Activated T-helper 17 cell treated with anti-CD3 and anti-CD28 coated beads, Interleukin-2, amount 50 U/mL, for 72 hours (primary cell): ENCODE measurements at places on chromosomes 7 and 10.
A peak's percentile ranks its signal among the peaks of the same experiment; 100 is the strongest.

GRCh38 chr7:72325561-72325960 is 86.6 kb downstream of the CALN1 start:
- ATAC-seq, result no peak

DNA sequence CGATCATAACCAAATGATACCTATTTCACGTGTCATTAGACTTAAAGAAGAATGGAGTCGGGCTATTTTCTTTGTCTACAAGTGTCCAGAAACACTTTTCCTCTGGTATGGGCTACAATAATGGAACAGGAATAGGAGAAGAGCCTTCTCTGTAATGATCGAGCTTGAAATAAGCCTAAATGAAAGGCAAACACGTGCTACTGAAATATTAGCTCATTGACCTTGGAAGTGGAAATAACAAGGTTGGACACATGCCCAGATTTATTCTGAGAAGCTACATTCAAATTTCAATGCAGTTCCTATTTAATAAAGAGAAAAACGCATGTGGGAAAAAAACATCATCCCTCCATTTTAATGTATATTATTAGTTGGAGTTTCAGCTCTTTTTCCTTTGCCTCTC is 254.7 kb upstream of the PTER start:
- ATAC-seq, result no peak

DNA sequence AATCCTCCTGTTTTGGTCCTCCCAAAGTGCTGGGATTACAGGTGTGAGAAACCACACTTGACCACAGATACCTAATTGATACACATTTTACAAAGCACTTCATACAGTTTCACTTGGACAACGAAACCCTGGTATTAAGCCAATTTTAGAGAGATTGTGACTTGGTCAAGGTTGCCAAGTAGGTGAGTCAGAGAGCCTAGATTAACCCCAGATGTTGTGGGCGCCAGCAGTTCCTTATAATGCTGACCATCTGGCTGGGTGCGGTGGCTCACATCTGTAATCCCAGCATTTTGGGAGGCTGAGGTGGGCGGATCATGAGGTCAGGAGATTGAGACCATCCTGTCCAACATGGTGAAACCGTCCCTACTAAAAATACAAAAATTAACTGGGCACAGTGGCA is 4.9 kb upstream of the PHKG1 start:
- peak; percentile 24 for ATAC-seq

DNA sequence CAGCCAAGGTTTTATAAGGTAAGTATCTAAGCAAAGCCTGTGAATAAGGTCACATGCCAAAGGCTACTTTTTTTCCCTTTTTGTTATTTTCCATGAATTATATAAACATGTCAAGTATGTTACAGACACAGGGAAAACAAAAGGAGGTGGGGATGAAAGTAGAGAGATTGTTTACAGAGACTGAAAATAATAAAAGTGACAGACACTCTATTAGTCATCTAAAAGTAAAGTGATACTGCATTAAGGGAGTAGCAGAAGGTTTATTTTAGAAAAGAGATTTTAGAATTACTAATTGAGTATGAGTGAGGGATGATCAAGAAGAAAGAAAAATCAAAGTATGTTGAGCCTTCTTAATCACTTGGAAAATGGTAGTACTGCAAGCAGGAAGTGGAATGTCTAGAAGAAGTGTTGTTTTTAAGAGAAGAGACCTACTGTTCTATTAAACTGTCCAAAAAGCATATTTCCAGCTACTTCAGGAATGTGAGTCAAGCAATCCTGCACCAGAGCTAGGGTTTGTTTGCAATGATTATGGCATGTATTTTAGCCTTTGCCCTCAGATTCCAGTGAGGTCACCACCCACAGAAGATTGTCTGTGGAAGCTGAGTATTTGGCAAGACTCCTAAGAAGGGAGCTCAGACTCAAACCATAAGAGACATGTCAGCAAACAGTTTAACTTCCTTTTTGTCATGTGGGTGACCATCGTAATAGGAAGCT is 177.9 kb upstream of the PLXDC2 start:
- no peak for ATAC-seq

GRCh38 chr10:10138685-10139084 is 879.0 kb upstream of the CELF2 start:
- ATAC-seq, result no peak

- no peak for ATAC-seq
These were observed 803.2 kb downstream of the PHTF2 start for GRCh38 chr7:78601728-78602127.

DNA sequence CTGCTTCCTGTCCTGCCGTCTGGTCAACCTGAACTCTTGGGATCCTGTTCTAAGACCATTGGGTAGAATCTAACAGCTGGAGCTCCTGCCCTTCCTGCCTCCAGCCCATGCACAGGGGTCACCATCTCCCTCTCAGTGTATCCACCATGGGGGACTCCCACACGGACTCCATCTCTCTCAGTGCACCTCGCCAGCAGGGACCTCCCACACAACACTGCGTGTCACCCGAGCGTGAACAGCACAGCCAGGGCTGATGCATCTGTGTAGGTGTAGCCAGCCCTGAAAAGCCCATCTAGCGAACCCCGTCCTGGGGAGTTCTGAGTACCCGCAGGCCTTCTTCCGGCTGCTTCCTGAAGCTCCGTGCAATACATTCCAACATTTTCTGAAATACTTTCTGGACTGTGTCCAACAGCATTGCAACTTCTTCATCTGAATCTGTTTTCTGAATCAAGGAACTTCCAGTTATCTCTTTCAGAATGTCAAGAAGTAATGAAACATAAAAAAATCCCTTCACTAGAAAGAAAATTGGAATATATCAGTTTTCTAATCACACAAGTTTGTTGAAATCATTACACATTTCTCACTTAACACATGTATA is 52.5 kb downstream of the NCAPG2 start:
- no peak for ATAC-seq

GRCh38 chr7:28433039-28433438 is 20.7 kb downstream of the CREB5 start:
- ATAC-seq, result no peak

DNA sequence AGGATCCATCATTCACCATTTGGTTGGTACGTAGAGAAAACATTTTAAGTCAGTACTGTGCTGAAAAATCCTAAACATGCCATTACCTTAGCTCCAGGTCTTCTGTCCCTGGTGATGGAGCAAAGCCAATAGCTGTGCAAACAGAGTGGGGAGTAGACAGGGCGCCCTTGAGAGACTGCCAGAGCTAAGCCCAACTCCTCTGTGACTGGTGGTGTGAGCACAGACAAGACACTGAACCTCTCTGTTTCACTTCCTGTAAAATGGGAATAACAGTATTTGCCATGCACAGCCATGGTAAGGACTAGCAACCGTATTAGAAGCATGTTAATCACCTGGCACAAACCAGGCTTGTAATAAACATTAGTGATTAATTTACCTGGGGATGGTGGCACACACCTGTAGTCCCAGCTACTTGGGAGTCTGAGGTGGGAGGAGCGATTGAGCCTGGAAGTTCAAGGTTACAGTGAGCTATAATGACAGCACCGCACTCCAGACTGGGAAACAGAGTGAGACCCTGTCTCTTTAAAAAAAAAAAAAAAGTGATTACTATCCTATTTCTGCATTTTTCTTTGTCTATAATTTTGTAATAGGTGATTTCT is 28.7 kb downstream of the LYZL1 start:
- no peak for ATAC-seq

DNA sequence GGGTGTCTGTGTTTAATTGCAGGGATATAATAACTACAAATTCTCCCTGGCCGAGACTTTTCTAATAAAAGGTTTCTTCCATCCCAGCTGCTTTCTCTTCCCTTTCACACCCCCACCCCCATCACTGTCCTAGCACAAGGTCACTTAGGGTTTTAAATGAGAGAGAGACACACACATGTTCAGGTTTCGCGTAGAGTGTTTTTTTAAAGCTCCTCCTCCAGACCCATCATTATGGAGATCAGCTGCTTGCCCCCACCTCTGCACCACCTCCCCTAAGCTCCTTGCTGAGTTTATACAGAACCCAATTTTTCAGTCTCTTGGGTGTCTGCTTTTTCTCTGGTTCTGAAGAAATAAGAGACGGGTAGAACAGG is 18.6 kb downstream of the LRMDA start:
- ATAC-seq, result no peak

DNA sequence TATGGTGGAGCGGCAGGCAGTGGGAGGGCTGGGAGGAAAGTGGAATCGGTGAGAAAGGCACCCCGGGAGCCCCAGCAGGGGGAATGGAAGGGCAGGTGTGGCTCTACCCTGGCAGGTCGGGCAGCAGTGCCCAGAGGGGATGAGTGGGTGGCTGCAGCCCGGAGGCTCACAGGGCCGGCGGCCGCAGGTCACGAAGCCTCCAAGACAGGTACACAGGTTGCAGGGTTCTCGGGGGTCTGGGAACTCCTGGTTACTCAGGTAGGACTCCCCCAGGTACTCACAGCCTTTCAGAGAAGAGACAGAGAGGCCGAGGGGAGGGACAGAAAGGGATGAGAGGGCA is 21.8 kb downstream of the KCP start:
- ATAC-seq, result no peak

DNA sequence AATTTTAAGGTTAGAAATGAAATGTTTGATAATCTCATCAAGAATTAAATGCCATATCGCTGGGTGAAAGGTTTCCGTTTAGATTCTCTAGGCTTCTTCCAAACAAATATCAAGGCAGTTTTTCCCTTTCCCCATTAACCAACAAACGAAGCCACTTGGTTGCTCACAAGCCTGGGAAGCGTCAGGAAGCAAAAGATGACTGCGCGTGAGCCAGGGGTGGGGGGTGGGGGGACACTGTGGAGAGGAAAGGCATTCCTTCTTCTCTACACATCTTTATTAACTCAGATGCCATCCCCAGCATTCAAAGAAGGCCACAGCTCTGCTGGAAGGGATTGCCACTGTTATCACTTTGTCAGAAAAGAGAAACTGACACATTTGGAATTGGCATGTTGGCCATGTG is 207.1 kb downstream of the TRIL start:
- ATAC-seq, result no peak

DNA sequence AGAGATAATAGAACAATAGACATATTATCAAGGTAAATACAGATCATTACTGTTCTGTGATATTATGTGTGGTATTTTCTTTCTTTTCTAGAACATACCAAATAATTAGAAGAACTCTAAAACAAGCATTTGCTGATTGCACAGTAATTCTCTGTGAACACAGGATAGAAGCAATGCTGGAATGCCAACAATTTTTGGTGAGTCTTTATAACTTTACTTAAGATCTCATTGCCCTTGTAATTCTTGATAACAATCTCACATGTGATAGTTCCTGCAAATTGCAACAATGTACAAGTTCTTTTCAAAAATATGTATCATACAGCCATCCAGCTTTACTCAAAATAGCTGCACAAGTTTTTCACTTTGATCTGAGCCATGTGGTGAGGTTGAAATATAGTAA is 185.5 kb downstream of the CFTR start:
- no peak for ATAC-seq

DNA sequence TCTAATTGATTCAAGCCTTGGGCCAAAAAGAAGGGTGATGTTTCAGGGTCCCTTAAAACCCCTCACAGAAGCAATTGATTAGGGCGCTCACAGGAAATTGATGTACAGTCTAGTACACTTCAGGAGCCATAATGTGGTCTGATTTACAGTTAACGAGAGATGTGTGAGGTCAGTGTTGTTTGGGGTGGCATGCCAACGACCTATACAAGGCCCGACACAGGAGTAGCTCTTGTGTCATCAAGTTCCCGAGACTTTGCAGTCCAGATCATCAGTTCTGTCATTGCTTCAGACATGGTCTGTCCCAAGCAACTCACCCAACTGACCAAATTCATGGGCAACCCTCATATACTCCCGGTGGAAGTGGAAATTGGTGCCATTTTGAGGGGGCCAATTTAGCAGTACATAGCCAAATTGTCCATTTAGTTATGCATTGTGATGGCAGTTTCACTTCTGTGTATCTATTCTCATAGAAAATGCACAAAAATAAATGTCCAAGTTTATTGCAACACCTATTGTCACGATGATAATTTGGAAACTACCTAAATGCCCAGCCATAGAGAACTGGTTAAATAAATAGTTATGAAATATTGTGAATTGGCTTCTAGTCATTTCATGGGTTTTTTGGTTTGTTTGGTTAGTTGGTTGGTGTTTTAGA is 18.0 kb upstream of the ARID5B start:
- peak; percentile 4 for ATAC-seq

GRCh38 chr7:28013019-28013418 is 167.6 kb downstream of the JAZF1 start:
- ATAC-seq, result no peak

DNA sequence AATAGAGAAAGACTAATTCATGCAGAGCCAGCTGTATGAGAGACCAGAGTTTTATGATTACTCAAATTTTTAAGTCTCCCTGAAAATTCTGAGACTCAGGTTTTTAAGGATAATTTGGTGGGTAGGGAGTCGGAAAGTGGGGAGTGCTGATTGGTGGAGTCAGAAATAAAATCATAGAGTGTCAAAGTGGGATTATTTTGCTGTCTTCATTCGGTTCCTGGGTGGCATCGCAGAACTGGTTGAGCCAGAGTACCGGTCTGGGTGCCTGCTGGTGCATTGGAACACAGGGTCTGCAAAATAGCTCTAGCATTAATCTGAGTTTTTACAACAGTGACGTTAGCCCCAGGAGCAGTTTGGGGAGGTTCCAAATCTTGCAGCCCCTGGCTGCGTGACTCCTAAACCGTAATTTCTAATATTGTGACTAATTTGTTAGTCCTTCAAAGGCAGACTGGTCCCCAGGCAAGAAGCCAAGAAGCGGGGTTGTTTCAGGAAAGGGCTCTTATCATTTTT is 32.4 kb downstream of the GPRIN2 start:
- no peak for ATAC-seq

DNA sequence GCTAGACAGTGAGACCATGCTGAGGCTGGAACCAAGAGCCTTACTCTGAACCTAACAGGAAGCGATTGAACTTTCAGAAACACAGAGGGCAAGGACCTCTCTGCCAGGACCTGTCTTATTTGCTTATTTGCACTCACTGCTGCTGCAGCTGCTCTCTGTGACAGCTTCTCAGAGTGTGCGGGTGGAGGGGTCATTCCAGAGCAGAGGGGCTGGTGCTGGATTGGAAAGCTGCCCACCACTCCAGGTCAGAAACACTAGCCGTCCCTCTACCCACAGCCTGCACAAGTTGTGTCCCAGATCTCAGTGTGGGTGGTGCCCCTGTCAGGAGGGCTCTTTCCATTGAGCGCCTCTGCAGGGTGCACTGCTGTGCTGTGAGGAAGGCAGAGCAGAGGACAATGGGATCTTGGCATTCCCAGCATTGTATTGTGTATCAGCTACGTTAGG is 126.2 kb downstream of the CCNY start:
- ATAC-seq, result peak; percentile 57

DNA sequence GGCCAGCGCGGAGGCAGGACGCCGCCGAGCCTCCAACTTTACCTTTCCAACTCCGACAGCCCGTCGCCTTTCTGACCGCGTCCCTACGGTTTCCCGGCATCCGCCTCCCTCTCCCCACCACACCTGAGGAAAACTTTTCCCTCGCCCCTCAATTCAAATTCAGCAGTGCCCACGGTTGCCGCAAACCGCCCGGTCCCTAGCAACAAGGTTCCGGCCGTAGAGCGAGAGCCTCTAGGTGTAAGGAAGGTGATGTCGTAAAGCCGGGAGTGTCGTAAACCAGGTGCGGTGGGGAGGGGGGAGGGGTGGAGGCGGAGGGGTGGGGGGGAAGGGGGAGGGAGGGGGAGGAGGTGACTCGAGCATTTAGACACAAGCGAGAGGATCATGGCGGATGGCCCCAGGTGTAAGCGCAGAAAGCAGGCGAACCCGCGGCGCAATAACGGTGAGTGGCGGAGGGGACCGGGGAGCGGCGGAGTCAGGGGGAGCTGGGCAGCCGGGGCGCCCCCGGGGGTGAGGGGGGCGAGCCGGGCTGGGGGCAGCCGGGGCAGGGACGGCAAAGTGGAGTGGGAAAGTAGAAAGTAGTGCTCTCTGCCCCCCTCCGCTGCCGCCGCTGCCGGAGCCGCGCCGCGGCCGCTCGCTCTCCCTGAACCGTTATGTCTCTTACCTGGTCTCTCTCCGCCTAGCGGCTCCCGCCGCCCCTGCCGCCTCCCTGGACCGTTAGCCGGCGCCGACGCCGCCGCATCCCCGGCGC is at the start of gene ZEB1:
Gene ZEB1 (plus strand): TSS at position 363 of the 748 bp plus-strand sequence. CDS start 19 bp downstream, at position 382.
- ATAC-seq, result peak; percentile 47
